Stimulated activated CD4-positive, alpha-beta T cell treated with anti-CD3 and anti-CD28 coated beads, Interleukin-4, amount 100 ng/mL, for 4 hours (primary cell): ENCODE measurements at places on chromosomes 4 and X.
A peak's percentile ranks its signal among the peaks of the same experiment; 100 is the strongest.

DNA sequence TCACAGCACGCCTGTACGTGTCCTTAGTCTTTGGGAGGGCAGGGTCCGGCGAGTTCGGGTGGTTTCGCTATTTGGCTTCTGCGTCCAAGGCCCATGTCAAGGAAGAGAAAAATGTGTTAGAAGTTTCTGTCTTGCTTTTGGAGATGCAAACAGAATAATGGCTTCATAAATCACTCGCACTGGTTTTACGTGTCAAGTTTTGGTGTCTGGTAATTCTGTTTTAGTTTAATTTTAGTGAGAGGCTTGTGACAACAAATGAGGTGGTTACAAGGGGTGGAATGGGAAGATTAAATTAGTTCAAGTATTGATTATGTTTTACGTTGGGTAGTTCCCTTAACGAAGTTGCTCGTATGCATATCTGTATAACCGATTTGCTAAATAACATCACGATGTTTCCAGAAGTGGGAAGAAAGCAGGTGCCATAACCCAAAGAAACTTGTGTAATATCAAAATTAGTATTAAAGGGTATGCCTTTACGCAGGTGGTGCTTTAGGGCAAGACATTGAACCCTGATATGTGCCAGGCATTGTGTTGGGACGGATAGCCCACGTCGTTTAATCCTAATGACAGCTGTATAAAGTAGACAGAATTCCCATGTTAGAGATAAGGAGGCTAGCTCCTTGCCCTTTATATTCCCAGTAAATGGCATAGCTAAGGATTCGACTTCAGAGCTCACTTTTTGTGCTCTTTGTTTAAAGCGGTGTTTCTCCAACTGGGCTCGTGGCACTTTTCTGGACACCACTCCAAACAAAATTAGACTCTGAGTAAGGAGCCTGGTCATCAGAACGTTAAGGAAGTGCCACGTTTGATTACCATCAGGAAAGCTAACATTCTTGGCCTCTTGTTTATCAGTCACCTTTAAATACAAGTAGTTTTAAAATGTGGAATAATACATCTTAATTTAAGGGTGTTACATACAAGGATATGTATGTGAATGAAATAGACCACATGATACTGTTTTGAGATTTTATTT, 843 bp downstream of the RPL34 start:
- no peak for DNase-seq

DNA sequence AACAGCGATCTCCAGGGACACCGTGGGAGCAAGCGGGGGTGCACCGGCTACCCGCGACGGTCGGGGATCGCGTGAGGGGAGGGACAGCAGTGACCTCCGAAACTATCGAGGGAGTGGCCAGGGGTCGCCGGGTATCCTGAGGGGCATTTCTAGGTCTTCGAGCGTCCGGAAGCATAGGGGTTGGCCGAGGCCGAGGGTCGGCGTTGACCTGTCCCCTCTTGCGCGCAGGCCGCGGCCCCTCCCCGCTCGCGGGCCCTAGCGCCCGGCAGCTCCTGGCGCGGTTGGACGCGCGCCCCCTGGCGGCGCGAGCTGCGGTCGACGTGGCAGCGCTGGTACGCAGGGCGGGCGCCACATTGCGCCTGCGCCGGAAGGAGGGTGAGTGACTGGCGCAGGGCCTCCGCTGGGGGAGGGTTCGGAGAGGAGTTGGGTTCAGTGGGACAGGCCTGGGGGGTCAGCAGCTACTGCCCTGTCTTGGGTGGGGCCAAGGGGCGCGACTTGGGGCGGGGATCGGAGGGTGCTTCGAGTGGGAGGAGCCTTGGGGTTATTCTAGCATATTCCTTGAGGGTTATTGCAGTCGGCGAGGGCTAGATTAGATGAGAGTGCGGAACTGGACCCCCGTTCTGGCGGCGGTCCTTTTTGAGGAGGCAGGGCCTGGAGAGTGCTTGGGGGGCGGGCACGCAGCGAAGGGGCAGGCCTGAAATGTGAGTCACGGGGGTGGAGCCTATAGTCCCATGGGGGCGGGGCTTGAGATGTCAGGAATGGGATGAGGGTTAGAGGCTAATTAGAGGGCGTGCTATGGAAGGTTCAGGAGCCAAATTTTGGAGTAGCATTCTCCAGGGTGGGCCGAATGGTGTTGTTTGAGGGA, 1.2 kb downstream of the MAGIX start:
- peak; percentile 75 for DNase-seq

GRCh38 chrX:10502961-10503360, 117.4 kb downstream of the MID1 start:
- DNase-seq = no peak

DNA sequence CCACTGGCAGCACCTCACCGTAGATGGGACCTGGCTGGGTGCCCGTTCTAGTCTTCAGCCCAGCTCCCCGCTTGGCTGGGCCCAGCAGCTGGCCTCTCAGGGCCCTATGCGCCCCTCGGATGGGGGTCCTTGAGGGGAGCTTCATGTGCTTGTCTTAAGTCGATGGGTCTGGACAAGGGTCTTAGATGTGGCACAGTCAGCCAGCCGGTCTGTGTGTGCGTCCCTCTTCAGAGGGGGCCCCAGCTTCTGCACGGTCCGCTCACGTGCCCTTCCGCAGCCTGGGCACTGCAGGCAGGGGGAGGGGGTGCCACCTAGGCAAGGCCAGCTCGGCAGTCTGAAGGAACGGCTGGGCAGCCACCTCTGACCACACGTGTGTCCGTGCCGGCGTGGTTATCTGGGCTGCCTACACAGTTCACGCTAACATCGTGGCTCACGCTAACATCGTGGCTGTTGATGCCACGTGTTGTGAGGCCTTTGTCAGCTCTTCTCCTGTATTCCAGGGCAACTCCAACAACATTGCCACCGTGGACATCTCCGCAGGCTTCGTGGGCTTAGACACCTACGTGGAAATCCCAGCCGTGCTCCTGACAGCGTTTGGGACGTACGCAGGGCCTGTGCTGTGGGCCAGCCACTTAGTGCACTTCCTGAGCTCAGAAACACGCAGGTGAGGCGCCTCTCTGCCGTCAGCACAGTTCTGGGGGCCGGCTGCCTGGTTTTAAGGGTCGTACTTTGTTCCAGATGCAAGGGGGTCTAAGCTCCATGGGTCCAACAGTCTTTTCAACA, 34.5 kb downstream of the PIGG start:
- DNase-seq = no peak

DNA sequence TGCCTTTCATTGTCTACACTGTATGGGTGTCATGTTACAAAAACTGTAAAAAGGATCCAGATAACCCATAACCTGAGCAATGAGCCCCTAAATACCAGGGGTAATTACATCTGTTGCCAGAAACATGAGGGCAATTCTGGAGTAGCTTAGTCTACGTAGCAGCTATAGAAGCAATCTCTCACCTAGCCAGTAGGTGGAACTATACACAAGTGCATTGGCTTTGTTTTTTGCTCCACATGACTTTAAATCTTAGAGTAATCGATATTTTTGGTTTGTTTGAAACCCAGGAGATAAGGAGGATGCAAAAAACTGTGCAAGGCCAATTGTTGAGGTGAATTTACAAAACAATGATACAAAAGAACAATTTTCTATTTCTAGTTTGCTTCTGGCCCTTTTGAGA, 57.5 kb downstream of the GPR82 start:
- no peak for DNase-seq

- no peak for DNase-seq
These were observed 11.7 kb downstream of the SLC25A43 start for GRCh38 chrX:119410854-119411253.

DNA sequence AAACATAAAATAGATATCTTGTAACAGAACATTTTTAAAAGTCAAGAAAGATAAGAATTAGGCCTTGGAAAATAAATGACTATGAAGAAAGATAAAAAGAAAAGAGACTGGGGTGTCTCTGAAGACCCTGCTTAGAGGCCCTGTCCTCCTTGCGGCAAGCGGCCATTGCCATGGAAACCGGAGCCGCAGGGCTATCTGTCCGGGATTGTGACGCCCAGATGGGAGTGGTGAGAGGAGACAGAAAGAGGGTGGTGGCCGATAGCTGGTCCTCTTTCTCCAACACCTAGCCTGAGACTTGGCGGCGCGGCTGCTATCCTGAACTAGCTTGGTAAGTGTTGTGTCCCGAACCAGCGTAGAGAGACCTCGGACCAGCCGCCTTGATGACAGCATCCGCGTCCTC, at the start of gene DUSP21:
DUSP21 (plus strand) TSS at position 269 of the 400 bp plus-strand sequence; CDS start at position 381, 112 bp downstream.
- DNase-seq = no peak

DNA sequence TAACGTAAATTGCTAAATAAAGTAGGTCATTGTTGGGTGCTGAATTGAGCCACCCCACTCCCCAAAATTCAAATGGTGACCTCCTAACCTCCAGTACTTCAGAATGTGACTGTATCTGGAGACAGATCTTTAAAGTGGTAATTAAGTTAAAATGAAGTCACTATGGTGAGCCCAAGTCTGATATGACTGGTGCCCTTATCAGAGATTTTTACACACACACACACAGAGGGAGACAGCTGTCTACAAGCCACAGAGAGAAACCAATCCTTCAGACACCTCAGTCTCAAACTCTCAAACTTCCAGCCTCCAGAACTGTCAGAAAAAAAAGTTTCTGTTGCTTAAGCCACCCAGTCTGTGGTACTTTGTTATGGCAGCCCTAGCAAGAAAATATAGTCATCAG, 879.2 kb upstream of the INTU start:
- DNase-seq = no peak

- DNase-seq = no peak
These were observed 78.8 kb downstream of the HADH start for GRCh38 chr4:108068442-108068841.

- DNase-seq = no peak
These were observed 174.4 kb upstream of the RPS6KA3 start for GRCh38 chrX:20441123-20441522.

- no peak for DNase-seq
These were observed 56.9 kb upstream of the SMIM10 start for GRCh38 chrX:134933911-134934310.

DNA sequence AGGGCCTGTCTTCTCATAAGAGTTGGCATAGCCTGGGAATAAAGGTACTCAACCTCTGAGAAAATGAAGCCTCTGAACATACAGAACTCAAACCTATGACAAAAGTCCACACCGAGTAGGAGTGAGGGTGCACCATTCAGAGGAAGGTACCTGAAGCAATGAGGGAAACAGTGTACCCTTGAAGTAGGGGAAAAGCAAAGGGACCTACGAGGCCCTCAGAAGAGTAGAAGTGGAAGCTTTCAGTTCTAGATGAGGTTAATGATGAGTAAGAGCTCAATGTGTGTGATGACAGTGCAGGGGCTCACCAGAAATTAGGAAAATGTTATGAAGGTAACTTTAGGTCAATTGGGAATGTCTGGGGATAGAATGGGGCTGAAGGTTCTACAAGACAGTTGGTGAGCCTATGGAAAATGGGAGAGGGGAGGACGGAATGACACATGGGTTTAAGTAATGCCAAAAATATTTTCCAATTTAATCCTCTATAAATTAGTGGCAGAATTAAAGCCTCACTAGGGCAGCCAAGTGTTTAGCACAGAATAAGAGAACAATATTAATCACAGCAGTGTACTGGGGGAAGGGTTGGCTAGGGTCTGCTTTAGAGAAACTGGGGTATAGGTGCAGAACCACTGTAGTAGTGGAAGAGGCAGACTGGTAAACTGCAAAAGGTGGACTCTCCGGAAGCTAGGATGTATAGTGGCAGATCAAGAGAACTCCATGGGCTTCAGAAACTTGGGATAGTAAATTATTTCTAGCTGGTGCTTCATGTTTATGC, 39.8 kb downstream of the RAB33A start:
- no peak for DNase-seq

DNA sequence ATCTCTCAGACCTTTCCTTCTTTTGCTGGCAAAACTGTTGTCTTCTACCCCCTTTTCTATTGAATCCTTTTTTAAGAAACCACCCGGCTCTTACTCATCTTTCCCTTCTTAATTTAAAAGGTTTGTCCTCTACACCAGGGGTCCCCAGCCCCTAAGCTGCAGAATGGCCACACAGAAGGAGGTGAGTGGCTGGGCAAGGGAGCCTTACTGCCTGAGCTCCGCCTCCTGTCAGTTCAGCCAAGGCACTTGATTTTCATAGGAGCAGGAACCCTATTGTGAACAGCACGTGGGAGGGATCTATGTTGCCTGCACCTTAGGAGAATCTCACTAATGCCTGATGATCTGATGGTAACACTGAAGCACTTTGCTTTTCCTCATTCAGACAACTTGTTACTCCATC, 726.3 kb upstream of the INTU start:
- DNase-seq = no peak

DNA sequence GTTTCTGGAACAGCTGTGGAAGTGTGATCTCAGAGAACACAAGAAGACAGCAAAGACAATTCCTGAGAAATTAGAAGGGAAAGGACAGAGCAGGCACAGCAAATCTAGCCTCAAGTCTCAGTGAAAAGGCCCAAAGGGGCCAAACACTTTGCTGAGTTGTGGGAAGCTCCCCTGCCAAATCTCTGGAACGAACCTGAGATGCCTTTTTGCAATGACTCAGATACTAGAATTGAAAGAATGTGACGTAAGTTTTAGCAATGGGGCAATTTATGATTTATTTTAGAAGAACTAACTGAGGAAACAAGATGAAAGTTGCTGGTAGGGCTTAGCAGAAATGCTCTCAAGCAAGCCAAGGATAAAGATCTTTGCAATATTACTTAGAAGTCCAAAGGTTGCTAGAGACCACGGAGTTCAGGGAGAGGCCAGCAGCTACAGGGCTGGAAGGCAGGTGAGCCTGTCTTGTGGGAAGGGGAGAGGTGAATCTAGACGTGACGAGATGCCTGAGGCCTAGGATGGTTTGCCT, 92.8 kb downstream of the AMELX start:
- DNase-seq = no peak

GRCh38 chr4:24405341-24405740, 179.0 kb downstream of the DHX15 start:
- DNase-seq = no peak

DNA sequence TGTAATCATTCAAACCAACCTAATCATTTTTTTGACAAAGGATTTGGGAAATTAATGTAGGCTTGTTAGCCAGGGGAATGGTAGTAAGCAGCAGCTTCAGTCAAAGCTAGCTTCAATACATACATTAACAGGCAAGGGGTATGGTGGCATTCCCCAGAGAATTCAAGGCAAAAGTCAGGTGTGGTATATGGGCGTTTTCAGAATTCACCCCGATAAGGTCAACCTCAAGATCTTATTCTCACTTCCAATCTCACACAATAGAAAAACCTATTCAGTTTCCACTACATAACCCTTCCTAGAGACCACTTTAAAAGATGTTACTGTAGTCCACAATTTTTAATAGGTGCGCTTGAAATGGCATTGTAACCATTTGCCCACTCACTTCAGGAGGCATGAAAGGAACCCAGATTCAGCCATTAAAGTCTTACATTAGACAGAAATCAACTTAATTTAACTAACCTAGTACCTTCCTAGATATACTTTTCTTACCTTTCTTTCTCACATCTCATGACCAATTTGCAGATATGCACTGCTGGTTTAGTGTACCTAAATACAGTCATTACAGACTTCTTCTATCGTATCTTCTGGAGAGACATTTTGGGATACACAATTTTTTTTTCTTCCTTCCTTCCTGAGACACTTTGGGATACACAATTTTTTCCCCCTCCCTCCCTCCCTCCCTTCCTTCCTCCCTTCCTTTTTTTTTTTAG, 34.9 kb downstream of the MAML3 start:
- DNase-seq = no peak

GRCh38 chr4:56879996-56880395, 27.7 kb upstream of the REST start:
- no peak for DNase-seq
